ENCODE measurements at places on chromosomes 13 and 19.

DNA sequence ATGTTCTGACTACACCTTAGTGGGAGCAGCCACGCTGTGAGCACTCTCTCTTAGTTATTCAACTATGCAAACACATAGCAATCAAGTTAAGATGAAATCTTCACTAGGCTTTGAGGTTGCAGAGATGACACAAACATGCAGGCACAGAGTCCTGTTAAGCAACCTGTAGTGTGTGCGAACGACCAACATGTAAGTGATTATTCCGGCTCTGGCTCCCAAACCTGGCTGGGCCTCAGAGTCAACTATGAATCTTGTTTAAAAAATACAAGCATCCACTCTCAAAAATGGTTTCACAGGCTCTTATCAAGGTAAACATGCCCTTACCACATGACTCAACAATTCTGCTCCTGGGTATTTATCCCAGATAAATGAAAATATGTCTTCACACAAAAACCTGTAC is 91.4 kb downstream of the IRS2 start:
- DNase-seq = no peak

- no peak for DNase-seq
Observed at GRCh38 chr13:28778308-28779215, 41.6 kb upstream of the MTUS2 start.

DNA sequence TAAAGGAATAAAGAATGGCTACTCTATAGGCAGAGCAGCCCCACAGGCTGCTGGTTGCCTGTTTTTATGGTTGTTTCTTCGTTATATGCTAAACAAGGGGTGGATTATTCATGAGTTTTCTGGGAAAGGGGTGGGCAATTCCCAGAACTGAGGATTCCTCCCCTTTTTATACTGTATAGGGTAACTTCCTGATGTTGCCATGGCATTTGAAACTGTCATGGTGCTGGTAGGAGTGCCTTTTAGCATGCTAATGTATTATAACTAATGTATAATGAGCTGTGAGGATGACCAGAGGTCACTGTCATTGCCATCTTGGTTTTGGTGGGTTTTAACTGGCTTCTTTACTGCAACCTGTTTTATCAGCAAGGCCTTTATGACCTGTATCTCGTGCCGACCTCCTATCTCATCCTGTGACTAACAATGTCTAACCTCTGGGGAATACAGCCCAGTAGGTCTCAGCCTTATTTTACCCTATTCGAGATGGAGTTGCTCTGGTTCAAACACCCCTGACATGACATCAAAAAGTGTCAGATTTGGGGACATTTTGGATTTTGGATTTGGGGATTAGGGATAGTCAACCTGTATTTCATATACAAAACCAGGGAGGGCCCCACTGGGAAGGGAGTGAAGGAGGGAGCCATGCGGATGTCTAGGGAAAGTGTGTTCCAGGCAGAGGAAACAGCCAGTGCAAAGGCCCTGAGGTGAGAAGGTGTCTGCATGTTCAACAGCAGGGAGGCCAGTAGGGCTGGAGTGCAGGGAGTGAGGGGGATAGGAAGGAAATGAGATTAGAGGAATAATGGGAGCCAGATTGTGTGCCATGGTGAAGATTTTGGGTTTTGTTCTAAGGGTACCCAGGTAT is 10.9 kb downstream of the FXYD5 start:
- no peak for DNase-seq

DNA sequence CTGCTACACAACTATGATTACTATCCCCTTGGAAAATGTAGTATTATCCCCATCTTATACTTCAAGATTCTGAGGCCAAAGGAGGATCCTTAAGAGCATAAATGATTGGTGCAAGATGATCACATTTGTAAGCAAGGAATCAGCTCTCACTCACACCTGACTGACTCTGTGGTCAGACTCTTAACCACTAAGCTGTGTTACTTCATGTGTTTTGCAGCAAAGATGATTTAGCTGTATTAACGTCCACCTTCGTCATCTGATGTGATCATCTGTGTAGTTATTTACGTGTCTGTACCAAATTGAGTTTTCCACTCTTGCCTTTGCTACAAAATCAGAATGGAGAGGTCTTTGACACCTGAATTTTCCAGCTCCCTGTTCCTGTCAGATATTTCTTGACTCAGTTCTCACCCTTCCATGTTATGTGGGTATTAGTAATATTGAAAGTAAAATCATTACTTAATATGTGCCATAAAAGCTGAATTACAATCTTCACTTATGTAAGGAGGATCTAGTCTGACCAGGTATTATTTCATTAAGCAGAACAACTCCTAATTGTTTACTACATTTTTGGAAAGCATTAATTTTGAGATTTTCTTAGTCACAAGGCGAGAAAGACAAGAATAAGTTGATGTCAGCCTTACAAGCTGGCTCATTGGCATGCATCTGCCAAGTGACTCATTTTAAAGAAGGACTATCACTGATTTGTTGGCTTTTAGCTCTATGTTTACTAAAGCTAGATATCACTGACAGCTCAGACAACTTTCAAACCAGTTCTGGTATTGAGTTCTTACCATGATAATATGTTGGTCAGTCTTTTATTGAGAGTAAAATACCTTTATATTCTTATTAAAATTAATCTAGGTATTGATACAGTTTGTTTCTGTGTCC is 1279.8 kb upstream of the PCDH9 start:
- no peak for DNase-seq

DNA sequence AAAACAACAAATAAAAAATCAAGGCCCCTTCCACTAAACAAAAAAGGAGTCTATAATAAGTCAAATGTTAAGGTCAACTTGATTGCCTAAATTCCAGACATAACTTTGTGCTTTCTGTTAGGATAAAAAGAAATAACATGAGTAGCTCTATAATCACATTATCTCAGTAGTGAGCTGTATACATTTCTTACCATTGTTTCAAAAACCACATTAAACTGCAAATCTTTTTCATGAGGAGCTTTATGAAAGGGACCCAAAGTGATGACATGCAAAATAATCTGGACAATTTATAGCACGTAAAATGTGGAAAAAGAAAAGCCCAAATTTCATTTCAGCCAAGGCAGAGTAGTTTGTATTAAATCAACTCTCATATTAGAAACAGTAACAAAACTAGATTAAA is 269.2 kb downstream of the KLF12 start:
- DNase-seq = no peak

- no peak for DNase-seq
Observed at GRCh38 chr13:32205431-32206096, 109.6 kb downstream of the ZAR1L start.

DNA sequence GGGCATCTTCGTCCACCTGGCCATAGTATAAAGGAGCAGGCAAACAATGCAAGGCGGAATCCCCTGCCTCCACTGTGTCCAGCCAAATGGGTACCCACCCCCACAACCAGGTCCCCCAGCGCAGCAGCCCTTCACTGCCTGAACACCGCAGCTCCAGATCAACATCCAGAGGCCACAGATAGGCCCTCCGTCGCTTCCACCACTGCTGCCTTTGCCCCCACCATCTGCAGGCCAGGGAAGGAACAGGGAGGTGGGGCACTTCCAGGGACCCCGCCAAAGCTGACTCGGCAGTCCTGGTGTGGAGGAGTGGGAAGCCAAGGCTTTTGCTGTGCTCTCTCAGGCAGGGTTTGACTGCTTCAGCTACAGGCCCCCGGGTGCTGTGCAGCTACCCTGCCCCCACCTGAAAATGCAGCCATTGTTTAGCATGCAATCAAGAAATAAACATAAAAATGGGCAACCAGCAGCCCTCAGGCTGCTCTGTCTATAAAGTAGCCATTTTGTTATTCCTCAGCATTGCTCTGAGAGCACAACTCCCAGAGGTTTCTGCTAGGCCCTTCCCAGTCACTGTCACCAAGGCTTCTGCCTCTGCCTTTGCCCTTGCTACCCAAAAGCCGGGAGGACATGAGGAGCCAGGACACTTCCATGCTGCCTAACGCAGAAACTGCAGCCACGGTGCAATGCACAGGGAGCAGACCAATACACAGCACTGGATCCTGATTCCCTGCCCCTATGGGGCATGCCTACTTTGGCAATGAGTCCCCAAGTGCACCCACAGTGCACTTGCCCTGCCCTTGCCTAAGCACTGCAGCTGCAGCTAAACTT is 733.2 kb upstream of the KLHL1 start:
- no peak for DNase-seq

- DNase-seq = no peak
Observed at GRCh38 chr13:100520936-100521850, 67.4 kb downstream of the GGACT start.

DNA sequence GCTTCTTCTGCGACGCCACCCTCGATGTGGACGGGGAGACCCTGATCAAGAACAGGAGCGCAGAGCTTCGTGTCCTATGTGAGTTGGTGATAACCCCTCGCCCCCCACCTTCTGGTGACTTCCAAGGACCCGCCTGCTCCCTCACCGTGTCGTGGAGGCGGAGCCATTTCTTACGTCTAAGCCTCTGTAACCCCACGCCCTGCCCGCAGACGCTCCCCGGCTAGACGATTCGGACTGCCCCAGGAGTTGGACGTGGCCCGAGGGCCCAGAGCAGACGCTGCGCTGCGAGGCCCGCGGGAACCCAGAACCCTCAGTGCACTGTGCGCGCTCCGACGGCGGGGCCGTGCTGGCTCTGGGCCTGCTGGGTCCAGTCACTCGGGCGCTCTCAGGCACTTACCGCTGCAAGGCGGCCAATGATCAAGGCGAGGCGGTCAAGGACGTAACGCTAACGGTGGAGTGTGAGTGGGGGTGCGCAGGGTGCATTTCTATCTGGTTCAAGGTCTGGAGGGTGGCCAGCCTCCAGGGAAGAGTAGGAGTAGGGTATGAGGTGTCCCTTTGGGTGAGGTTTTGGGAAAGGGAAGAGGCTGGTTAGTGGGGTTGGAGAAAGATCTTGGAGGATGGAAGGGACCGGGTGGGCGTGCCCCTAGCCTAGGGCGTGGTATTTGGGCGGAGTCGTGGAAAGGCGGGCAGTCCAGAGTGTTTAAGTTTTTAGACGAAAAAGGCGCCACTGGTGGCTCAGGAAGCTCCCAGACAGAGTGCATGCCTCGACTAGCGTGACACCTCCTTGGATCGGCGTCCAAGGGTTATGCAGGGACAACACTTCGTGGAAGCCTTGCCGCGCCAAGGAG is 3.3 kb downstream of the ICAM5 start:
- no peak for DNase-seq

- DNase-seq = no peak
Observed at GRCh38 chr19:43783636-43784035, 2.9 kb upstream of the KCNN4 start.

DNA sequence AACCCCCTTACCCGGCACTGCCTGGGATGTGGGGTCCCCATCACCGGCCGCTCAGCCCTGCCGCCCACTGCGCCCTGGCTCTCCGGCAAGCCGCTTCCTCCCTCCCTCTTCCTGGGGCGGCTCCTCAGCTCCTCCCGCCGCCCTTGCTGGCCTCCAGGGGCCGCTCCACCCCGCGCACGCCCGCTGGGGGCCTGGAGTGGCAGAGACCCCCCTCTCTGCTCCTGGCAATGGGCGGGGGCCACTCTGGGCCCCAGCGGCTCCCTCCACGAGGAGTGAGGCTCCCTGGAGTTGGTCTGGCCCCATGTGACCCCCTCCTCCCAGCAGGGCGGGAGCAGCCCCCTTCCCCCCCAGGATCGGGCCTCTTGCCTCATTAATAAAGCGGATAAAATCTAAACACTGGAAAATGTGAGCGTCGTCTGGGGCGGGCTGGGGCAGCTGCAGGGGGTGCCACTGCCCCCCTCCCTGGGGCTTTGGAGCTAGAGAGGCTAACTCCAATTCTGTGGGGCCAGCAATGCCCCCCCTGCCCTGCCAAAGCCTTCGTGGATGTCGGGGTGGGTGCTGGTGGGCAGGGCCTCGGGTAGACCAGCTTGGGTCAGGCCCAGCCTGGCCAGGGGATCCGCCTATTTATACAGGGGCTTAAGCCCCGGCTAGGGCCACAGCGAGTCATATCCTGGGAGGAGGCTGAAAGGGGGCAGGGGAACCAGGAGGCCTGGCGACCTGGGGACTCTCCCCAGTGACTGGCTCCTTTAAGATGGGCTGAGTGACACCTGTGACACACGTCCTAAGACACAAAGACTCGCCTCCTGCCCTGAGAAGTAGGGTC is at the start of gene PTGER1:
PTGER1 (minus strand) TSS at position 104 of the 823 bp plus-strand sequence. CDS start 1,034 bp downstream, outside the sequence.
- DNase-seq = peak; percentile 12

GRCh38 chr19:45474606-45475521 is 7.1 kb downstream of the FOSB start:
- DNase-seq = no peak
